ENCODE measurements at places on chromosomes 11 and 22.

DNA sequence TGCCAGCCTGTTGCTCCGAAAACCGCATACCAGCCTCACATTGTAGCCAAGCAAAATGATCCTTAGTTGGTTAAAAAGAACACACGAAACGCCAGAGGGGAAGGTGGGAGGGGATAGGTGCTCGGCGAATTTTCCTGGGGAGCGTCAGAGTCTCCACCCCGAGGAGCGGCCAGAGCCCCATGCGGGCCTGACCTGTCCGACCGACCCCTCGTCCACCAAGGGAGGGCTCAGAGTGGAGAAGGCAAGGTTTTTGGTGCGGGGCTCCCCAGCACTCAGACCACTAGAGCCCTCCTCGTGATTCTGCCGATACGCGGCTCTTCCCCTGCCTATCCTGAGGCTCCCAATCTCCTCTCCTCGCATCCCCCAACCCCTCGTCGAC, 39.6 kb downstream of the DIXDC1 start:
- DNase-seq, result no peak

DNA sequence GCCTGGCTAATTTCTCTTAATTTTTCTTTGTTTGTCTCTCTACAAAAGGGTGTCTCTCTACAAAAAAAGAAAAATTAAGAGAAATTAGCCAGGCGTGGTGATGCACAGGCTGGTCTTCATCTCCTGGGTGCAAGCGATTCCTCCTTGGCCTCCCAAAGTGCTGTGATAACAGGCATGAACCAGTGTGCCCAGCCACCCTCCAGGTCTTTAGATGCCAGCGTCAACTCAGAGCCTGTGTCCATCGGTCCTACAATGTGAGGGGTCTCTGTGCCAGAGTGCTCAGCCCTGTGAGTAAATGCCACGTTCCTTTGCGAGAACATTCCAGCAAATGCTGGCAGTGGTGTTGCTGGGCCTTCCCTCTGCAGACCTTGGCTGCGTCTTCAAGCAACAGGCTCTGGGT, 62.7 kb downstream of the IGF2 start:
- DNase-seq, result no peak

DNA sequence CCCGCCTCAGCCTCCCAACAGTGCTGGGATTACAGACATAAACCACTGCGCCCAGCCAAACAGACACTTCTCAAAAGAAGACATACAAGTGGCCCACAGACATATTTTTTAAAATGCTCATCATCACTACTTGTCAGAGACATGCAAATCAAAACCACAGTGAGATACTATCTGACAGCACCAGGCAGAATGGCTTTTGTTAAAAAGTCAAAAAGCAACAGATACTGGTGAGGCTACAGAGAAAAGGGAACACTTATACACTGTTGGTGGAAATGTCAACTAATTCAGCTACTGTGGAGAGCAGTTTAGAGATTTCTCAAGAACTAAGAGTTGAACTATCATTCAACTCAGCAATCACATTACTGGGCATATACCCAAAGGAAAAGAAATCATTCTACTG, 67.0 kb downstream of the ARHGAP20 start:
- no peak for DNase-seq

- DNase-seq, result no peak
Observed at GRCh38 chr22:33000342-33001280, 57.6 kb downstream of the SYN3 start.

DNA sequence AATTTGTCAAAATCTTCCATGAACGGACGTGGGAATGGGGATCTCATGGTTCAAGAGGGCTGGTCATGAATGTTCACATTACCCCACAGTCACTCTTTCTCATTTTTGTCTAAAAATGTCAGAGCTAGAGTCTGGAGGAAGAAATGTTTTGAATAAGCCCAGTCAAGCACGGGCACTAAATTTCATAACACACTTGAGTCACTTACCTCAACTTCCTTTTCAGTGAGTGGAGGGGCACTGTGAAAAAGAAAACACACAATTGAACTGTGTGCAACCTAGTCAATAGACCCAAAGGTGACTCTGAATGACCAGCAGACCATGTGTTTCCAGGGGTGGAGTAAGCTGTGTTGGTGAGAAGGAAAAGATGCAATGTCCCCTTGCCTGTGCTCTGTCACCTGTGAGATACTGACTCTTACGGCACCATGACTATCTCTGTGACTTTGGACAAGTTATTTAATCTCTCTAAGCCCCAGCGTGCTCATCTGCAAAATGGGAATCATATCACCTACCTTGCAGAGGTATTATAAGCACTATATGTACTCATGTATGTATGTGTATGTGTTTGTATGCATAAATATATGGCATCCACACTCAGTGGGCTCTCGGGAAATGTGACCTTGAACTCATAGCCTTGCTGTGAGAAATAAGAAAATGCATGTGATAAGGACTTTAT, 38.2 kb upstream of the LYVE1 start:
- no peak for DNase-seq

- DNase-seq, result no peak
Observed at GRCh38 chr11:22343371-22344032, 5.3 kb downstream of the SLC17A6 start.

GRCh38 chr22:47168900-47169800, 406.7 kb downstream of the TBC1D22A start:
- DNase-seq, result no peak

DNA sequence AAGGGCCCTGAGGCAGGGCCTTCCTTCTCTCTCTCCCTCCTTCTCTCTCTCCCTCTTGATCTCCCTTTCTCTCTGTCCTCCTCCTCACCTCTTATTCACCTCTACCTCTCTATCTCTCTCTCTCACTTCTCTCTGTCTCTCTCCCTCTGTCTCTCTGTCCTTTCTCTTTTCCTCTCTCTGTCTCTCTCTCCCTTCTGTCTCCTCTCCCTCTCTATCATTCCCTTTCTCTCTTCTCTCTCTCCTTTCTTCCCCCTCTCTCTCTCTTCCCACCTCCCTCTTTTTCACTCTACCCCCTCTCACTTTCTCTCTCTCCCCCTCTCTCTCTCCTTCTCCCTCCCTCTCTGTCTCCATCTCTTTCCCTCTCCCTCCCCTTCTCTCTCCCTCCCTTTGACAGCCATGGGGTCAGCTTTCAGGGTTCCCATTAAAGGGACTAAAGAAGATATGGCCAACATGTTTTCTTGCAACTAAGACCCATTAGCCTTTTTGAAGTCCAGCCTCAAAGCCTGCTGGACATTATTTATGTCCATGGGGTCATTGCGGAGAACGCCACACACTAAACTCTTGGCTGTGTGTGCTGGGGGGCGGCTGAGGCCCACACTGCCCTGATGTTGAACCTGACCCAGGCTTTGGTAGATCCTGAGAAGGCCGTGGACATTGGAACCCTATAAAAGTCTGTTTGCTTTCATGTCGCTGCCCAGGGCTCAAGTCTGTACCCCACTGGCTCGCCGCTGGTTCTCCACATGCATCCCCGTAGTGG, 15.0 kb downstream of the ANO1 start:
- no peak for DNase-seq

- DNase-seq, result no peak
Observed at GRCh38 chr22:37048133-37048532, 3.4 kb upstream of the KCTD17 start.

- DNase-seq, result peak; percentile 76
Observed at GRCh38 chr11:117817368-117818040, 7.0 kb downstream of the FXYD2 start.

GRCh38 chr11:23956586-23956985, 540.3 kb upstream of the LUZP2 start:
- no peak for DNase-seq

DNA sequence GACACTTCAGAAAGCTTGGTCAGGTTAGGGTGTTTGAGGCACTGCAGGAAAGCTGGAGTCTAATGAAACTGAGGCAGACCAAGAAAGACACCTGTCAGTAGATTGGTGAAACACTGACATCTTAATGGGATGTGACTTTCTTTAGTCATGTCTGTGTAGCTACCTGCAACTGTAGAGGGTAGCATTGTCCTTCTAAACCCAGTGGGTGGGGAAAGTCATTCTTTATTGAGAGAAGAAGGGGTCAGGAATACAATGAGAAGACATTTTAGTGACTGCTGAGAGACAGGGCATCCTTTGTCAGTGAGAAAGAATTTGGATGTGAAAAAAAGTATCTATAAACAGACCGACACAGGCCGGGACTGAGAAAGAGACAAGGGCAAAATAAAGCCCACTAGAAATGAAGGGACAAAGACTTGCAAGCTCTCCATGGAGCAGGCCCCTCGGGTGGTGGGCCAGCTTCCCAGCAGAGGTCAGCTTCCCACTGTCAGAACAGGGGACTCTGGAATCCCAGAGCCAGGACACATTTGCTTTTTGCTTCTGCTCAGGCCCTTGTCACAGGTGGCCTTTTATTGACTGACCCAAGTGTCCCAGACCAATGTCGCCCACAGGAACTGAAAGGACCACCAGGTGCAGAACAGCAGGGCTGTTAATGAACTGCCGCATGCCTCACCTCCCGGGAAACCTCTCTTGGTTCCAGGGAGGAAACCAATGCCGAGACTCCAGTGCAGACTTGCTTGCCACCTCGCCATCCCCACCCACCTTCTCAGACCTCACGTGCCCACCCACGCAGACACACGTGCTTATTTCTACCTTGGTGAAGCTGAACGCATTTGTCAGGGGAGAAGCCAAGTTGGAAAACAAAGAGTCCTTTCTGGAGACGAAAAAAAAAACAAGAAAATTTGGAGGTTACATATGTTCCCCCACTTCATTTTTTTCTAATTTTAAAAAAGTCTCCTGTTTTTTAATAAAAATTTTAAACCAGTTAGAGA, 212.8 kb downstream of the TENM4 start:
- no peak for DNase-seq

- DNase-seq, result no peak
Observed at GRCh38 chr11:62896049-62896448, 15.4 kb downstream of the SLC3A2 start.

- DNase-seq, result no peak
Observed at GRCh38 chr11:61814247-61814957, 2.4 kb downstream of the FADS1 start.

- no peak for DNase-seq
Observed at GRCh38 chr22:25357132-25357455, 137.7 kb downstream of the CRYBB2 start.

- no peak for DNase-seq
Observed at GRCh38 chr11:120032766-120033390, 105.0 kb downstream of the TRIM29 start.

GRCh38 chr11:64710418-64711137, 12.4 kb downstream of the NRXN2 start:
- DNase-seq, result no peak

GRCh38 chr11:109033627-109034338, 368.9 kb downstream of the DDX10 start:
- DNase-seq, result no peak

- no peak for DNase-seq
Observed at GRCh38 chr22:34645375-34645774, 420.6 kb upstream of the ISX start.

GRCh38 chr11:61855939-61856680, 28.0 kb downstream of the FADS2 start:
- no peak for DNase-seq

- DNase-seq, result no peak
Observed at GRCh38 chr11:102886999-102887398, 12.2 kb upstream of the MMP12 start.

- no peak for DNase-seq
Observed at GRCh38 chr22:46857885-46858143, 95.4 kb downstream of the TBC1D22A start.

DNA sequence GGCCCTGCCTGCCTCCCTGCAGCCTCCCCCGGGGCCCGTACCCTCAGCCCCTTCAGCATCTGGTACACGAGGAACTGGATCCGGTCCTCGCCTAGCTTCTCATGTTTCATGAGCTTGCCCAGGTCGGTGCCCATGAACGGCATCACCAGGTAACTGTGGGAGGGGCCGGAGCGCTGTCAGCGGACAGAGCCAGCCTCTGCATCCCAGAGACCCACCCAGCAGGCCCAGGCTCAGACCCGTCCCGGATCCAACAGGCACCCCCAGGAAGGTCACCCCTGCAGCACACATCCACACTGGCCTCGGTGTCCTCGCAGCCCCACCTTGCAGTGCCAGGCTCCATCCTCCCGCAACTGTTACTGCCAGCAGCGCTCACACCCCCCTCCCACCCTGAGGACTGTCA, 4.4 kb downstream of the MAPK12 start:
- no peak for DNase-seq

GRCh38 chr11:107849790-107850189, 8.8 kb downstream of the SLC35F2 start:
- DNase-seq, result no peak

GRCh38 chr22:22155146-22155545, 89.4 kb upstream of the VPREB1 start:
- no peak for DNase-seq

DNA sequence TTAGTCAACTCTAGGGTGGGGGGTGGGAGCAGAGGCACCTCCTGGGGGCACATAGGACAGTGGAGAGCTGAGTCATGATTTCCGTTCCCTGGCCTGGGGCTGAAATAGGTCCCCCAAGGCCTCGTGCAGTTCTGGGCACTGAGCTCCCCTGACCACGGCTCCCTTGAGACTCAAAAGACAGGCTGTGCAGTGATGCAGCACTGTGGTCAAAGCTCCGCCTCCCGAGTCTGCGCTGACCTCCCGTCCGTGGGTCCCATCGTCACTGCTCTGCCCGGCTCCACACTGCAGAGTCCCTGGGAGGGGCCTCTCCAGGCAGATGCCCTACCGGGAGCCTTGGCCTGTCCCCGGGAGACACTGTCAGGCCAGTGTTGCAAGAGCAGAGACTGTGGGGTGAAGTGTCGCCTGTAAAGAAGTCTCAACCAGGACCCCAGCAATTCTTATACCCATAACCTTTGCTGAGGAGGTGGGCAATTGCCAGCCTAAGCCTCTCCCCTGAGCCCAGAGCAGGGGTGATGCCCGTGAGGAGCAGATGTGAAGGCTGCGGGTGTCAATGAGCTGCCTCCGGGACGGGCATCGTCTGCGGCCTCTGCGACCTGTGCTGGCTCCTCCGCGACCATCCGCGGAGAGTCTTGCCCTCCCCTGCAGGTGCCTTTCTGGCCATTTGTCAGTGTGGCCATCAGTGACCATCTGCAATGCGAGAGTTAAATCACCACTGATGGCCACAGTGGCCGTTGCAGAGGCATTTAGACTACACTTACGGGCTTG, 877.3 kb downstream of the BRD1 start:
- no peak for DNase-seq

DNA sequence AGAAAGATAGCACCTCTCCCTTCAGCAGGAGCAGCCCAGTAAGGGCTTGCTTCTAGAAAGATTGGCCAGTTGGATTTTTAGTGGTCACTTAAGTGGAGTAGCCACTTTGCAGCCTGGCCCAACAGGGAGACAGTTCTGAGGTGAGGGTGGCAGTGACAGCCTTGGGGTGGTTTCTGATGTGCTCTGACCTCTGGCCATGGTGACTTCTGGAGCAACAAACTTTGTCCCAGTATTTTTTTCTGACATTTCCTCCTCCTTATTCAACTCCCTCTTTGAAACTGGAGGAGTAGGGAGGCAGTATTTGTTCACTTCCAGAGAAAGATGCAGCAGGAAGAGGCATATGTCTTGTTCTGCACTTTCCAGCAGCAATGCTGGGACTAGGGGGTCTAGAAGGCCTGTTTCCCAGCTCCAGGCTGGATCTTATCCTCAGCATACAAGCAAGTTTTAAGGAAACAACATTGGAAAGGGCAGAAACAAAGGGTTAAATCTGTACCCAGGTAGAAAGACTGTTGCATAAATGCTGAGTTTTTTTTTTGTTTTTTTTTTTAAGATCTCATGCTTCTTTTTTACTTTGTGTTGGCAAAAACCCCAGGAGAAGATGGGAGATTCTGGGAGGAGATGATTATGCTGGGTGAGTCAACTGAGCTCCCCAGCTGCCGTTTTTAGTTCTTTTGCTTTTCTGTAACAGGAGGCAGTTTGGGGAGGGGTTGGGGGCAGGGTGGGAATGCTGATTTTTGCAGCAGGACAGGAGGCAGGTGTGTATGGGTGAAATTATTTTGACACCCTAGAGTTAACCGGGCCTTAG, 37.2 kb downstream of the RCOR2 start:
- DNase-seq, result no peak

- DNase-seq, result no peak
Observed at GRCh38 chr11:3134218-3134621, 30.9 kb downstream of the OSBPL5 start.

All from urinary bladder (tissue), 4 donors.